Stimulated activated CD4-positive, alpha-beta T cell treated with anti-CD3 and anti-CD28 coated beads, Interleukin-12 subunit alpha, Interleukin-12 subunit beta, amount 100 ng/mL, for 4 hours (primary cell): ENCODE measurements at places on chromosomes 11 and 22.

GRCh38 chr22:42154293-42155052 lies 23.9 kb upstream of the CYP2D6 start:
- DNase-seq, result no peak

- no peak for DNase-seq
These were observed 157.9 kb downstream of the FEZ1 start for GRCh38 chr11:125337836-125338834.

DNA sequence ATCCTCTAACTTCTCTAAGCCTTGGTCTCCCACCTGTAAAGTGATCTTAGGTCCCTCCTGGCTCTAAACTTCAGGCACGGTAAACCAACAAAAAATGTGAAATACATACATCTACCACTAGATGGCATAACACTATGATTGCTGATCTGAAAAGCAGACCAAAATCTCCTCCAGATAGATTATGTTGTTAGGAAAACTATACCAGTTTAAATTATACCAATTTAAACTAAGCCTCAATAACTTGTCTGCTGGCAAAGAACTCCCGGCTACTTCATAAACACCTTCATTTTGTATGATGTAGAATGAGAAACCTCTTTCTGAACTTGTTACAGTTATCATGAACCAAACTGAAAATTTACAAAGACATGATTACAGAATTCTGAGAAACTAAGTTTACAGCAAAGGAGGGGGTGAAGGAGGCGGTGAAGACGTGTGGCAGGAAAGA lies 85.9 kb downstream of the SBF2 start:
- DNase-seq, result no peak

DNA sequence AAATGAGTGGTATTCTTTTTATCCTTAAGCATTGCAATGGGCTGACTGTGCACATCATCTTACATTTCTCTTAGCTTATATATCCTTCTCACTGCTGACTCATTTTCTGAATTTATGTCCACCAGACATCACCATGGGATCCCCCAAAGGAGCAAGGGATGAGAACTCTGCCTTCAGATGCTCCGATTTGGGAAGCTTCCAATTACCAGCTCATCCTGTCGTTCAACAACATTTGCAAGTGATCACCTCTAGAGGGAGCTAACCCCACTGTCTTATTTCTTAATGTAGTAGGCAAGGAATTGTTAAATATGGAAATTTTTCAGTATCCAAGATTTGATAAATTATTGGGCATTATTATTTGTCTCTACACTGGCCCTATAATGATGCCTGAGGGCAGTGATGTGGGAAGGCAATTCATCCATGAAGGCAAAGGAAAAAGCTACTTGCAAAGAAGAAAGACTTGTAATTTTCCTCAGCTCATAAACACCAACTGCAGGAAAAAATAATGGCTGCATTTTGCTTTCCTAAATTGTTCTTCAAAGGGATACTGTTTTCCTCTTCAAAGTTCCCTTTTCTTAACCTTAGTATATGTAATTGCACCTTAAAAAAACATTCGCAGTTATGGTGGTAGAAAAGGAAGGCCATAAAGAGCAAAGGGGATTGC lies 102.4 kb upstream of the FSHB start:
- DNase-seq, result no peak

GRCh38 chr11:2777386-2777785 lies 77.6 kb upstream of the KCNQ1OT1 start:
- DNase-seq, result no peak

GRCh38 chr11:67227726-67228125 lies 38.5 kb upstream of the GRK2 start:
- DNase-seq, result no peak

GRCh38 chr22:21018314-21018713 lies 3.3 kb downstream of the P2RX6 start:
- no peak for DNase-seq

DNA sequence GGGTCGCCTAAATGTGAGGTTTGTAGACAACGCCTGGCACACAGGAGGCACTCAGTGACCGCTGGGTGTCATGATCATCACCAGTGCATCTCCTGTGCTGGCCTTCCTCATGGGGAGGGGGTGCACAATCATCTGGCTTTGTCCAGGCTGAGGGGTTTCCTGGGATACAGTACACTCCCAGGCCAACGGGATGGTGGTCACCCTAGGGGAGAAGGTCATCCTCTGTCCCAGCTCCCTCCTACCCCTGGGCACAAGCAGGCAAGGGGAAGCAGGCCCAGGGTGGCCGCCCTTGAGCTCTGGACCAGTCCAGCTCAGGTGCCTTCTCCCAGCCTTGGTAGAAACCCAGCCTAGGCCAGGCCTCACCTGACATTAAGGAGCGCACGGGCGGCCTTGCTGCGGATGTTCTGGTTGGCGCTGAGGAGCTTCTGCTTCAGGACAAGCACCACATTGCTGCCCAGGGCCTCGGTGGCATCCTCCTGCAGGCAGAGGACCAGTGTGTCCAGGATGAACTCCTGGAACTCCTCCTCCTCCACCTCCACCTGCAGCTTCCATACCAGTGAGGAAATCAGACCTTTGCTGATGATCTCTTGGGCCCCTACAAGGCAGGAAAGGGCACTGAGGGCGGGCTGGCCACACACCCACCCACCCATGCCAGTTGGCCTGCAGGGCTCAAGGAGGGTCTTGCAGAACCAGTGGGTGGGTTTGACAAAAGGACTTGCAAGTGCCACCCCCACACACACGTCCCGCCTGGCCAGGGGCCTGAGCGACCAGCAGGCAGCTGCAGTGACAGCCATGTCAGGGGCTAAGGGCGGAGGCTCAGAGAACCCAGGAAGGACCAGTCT lies 6.6 kb upstream of the GNAZ start:
- no peak for DNase-seq

DNA sequence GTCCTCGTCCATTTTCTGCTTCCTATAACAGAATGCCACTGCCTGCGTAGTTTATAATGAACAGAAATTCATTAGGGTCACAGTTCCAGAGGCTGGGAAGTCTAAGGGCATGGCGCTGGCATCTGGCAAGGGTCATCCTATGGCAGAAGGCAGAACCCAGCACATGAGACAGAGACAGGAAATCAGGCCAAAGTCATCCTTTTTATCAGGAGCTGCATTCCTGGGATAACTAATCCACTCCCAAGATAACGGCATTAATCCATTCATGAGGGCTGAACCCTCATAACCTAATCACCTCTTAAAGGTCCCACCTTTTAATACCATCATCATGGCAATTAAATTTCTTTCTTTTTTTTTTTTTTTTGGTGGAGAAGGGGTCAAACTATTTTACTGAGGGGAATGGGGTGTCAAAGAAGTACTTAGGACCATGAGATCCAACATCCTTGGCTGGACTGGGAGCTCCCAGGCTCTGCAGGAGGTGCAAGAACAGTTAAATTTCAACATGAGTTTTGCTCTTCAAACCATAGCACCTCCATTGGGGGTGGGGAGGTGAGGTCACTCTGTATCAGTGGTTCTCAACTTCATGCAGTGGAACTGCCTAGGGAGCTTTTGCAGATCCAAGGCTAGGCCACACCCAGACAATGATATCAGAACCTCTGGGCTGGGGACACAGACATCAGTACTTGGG lies 4.4 kb downstream of the TMEM109 start:
- DNase-seq, result no peak

DNA sequence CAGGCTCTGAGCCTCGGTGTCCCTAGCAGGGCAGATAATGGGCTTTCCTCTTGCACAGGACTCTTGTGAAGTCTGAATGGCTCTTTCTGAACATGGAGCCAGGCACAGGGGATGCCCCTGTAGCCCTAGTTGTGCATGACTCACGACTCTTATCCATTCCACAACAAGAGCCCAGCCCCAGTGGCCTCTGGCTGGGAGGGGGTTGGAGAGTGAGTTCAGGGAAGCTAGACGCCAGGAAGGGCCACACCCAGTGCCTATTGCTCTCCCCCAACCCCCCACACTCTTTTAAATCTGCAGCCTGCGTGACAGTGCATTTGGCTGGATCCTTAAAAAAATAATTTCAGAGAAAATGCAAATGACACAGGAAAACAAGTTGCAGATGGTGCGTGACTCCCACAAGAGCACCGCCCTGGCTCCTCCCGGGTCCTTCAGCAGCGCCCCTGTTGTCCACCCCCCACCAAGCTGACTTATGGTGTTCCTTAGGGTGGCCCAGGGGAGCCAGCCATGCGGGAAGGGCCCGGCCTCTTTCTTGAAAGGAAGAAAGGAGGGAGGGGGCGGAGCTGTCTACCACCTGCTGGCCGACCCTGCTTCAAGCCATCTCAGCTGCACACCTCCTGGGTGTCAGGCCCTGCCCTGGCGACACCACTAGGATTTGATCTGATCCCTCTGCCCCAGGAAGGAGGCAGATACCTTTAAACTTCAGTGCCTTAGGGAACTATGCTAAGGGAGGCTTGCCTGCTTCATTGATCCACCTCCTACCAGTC lies 74.7 kb downstream of the MN1 start:
- no peak for DNase-seq

GRCh38 chr11:108351468-108351867 lies 115.9 kb downstream of the C11orf65 start:
- no peak for DNase-seq

DNA sequence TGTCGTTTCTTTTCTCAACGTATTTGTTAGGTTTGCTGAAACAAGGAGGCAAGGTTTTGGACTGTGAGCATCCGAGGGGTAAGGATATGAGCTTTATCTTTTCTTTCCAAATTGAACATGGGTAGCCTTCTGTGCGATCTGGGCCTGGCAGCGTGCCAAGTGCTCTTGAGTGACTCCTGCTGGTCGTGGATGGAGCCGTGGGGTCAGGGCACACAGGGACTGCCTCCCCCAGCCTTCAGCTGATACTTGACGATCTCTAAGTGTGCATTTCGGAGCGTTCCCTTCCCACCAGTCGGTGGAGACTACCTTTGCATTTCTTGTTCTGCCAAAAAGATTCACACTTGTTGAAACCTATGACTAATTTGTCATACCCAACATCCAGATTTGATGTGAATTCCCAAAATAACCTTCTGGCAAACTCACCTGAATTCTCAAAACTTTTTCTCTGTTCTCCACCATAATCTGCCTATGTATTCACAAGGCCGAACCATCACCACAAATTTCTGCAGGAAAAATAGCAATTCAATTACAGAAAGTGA lies 40.1 kb upstream of the CLMP start:
- DNase-seq, result peak; percentile 42

GRCh38 chr11:116384876-116385275 lies 387.9 kb downstream of the BUD13 start:
- no peak for DNase-seq

DNA sequence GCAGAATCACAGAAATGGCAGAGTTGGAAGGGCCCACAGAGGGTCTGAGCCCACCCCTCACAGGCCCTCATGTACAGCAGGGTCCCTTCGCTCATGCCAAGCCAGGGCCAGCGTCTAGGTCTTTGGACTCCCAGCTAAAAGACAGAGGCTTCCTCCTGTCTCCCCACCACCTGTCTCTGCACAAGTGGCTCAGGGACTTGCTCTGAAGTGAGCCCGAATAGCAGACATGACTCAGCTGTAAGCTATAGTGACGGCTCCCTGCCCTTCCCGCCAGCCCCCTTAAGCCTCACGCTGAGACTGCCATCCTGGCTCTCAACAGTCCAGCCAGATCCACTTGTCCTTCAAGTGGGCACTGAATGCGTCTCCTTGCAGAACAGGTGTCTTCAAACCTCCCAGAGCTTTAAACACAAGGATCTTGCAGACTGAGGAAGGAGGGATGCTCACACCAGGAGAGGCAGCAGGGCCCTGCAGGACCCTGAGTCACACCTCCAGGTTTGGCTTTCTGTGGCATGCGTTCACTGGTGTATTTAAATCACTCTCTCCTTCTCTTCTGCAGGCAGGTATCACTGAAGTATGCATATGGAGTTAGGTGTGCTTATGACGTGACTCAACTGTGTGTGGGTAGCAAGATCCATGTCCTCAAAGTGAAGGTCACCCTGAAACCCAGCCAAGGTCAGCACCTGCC lies 154.9 kb downstream of the CACNA1I start:
- no peak for DNase-seq

DNA sequence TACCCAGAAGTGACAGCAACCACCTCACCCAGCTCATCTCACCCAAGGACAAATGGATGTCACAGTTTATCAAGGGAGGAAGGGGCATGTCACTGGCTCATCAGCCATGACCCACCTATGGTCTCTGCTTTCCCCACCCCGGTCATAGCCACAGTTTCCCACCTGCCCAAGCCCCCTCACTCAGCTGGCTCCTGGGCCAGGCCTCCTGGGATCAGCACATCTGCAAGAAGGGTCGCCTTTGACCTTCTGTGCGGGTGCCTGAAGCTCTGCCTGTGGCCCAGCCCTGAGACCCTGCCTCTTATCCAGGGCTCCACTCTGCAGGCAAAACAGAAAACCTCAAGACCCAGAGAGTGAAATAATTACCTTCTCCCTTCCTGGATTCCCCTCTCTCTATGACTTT lies 236.4 kb downstream of the BUD13 start:
- no peak for DNase-seq

DNA sequence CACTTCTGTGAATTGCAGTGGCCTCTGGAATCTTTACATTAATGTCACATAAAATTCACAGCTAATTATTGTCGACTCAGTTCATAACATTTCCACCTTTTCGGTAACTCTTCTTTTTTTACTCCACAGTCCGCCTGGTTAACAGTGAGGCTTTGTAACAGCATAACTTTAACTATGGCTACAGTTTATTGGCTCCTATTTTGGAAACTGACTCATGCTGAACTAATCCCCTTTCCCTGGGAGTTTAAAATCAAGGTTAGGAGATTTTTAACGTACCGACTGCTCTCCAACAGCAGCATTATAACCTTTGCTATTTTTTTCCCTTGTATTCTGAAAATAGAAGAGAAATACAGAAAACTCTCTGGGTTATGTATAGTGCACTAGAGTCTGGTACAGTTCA lies 3.2 kb upstream of the POGLUT3 start:
- DNase-seq, result no peak

DNA sequence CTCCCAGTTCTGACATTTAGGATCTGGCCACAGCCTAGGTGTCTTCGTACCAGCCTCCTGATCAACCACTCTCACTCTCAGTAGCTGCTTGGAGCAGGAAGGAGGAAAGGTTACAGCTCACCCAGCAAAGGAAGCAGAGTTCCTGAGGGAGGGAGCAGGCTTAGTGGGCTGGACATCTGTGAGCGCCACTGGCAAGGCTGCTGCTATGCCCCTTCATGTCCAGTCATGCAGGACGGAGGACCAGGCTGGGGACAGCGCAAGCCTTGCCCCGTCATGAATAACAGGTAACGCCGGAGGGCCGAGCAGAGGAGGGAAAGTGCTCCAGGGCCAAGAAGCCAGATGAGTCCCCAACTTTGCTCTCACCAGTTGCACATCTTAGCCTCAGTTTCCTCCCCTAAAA lies 25.8 kb downstream of the TPST2 start:
- no peak for DNase-seq

DNA sequence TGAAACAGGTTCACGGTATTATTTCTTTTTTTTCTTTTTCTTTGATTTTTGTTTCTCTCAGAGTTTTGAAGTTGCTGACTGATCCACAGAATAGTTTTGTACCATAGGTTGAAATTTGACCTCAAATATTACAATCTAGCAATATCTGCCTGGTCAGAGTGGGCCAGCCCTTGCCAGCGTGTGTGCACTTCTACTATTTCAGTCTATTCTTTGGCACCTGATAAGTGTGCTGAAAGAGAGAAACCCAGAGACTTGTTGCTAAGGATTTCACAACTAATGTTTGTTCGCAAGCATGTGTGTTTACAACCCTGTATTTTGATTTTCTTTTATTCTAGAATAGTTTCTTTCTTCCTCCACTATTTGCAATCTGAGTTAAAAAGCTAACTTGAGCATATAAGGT lies 1125.2 kb upstream of the CNTN5 start:
- DNase-seq, result no peak
